ENCODE measurements at places on chromosomes 12 and 14.

- peak; percentile 42 for DNase-seq
These were observed 140.5 kb downstream of the FOXN3 start for GRCh38 chr14:89276424-89276975.

DNA sequence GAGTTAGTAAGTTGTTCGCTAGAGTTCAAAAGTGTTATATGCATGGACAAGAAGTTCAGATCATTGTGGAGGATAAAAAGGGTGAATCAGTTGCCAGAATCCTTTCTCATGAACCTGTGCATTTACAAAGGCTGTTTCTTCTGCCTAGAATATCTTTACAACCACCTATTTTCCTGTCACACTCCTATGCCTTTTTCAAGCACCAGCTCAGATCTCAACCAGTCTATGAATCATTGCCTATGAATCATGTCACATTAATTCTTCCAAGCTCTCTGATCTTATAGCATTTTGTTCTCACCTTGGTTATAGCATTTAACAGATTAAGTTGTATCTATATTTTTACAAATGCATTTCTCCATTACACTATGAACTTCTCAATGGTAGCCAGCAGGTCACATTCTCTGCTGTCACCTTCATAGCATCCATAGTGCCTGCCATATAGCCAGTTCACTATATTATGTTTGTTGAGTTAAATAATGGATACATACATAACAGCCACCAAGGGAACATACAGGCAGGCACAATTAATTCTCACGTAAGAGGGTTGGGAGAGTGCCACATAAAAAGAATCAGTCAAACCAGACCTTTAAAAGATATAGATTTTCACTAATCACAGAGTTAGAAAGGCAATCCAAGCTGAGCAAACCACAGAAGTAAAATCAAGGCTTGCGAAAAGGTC lies 573.0 kb downstream of the FOXG1 start:
- DNase-seq, result no peak

- DNase-seq, result no peak
These were observed 110.0 kb upstream of the ARHGAP5 start for GRCh38 chr14:31966896-31967668.

GRCh38 chr12:88897723-88898122 lies 317.5 kb upstream of the KITLG start:
- no peak for DNase-seq

DNA sequence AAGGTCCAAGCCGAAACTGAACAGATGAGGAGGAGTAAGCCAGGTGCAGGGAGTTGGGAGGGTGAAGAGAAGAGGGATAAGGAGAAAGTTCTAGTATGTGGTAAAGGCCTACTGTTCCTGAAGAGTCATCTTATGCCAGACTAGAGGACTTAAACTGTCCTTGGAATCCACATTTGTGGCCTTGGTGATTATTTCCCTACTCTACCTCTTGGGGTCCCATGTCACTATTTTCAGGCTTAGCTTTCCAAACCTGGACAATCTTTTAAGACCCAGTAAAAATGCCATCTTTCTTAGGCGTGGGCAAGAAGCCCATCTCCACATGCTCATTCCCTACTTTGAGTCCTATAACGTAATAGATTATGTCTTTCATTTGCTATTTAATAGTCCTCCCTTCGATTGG lies 40.1 kb upstream of the CRY1 start:
- DNase-seq, result no peak
